ENCODE measurements at places on chromosomes 11 and 22.

DNA sequence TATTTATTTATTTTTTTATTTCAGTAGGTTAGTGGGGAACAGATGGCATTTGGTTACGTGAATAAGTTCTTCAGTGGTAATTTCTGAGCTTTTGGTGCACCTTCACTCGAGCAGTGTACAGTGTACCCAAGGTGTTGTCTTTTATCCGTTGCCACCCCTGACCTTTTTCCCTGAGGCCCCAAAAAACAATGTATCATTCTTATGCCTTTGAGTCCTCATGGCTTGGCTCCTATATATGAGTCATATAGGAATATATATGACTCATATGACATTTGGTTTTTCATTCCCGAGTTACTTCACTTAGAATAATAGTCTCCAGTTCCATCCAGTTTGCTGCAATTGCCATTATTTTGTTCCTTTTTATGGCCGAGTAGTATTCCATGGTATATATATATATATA, 763.9 kb downstream of the NTM start:
- no peak for DNase-seq

- no peak for DNase-seq
These were observed 907 bp downstream of the MCHR1 start for GRCh38 chr22:40679964-40680818.

- DNase-seq: no peak
These were observed 27.9 kb upstream of the RBMXL2 start for GRCh38 chr11:7060868-7061267.

- no peak for DNase-seq
These were observed 496.1 kb downstream of the JRKL start for GRCh38 chr11:96885912-96886311.

- DNase-seq: no peak
These were observed 984.0 kb downstream of the BRD1 start for GRCh38 chr22:48843640-48844039.

GRCh38 chr22:41913842-41914534, 886 bp downstream of the SHISA8 start:
- no peak for DNase-seq

GRCh38 chr22:43740587-43741270, 71.4 kb downstream of the EFCAB6 start:
- DNase-seq: no peak

DNA sequence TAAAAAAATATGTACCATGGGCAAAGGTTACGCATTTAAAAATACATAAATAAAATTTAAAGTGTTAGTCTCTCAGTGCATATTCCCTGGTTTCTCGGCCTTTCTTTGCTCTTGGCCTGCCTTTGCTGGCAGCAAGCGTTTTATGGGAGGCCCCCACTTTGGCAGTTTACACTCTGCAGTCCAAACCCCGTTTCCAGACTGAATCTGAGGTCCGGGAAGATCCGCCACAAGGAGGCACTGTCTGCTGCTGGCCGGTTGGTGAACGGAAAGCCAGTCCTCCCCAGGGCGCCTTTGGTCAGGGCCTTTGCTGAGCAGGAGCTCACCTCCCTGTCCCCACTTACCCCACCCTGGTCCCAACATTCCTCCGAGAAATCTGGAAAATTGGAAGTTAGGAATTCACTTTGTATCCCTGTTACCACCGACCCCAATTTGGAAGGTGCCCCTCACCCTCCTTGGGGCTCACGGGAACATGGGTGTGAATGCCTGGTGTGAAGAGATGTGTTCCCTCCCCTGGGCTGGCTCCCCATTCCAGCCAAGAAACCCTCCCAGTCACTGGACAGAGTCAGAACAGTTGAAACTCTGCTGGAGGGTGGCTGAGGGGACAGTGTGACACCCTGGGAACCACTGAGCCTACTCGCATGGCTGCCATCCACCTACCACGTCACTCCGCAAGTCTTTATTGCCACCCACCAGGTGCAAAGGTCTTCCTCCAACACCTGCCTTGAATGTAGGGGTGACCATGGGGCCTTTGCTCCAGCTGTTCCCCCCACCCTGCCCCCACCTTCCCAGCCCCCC, 9.4 kb upstream of the SF1 start:
- DNase-seq: no peak

- DNase-seq: no peak
These were observed 5.4 kb upstream of the MIF start for GRCh38 chr22:23888615-23889401.

- DNase-seq: no peak
These were observed 44.2 kb downstream of the LMO1 start for GRCh38 chr11:8219257-8220021.

DNA sequence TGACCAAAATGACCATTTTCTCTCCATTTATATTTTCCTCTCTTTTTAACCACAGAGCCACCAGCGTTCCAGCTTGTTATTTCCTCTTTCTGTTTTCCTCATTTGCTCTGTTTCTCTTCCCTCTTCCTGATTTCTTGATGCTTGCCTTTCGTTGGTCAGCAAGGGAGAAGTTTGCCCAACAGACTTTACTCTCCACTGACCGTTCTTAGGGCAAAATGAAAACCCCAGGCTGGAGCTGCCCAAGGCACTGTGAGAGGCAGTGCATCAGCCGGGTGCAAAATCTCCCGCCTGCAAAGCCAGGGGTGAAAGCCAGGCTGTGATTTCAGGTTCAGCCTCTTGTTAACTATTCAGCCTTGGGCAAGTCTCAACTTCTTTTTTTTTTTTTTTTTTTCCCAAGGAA, 26.1 kb upstream of the APLP2 start:
- no peak for DNase-seq

DNA sequence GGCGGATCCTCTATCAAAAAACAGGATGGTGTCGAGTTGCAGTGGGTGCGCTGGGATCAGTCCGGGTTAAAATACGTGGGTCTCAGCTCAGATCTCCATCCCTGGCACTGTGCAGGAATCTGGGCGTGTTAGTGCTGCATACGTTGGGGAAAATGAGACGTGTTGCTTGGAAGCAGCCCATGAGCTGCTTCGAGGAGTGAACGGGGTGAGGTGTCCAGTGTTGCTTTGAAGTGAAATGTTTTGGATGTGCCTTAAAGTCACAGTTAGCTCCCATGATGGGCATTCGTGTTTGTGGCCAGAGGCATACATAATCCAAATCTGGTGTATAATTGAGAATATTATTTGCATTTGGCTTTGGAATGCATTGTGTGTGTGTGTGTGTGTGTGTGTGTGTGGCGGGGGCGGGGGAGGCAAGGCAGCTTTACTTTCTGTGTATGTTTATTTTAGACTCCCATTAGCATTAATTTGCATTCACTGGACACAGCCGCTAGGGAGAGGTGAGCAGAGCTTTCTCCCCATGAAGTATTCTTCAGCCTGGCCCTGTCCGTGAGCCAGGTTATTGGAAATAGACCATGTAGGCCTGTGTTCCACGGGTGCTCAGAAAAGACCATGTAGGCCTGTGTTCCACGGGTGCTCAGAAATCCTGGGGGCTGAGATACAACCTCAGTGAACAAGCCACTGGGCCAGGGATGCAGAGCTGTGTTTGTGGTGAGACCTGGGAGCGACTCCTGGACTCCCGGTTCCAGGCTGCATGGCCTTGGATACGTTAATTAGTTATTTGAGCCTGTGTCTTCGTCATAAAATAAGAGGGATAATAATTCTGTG, 134.6 kb downstream of the ST3GAL4 start:
- no peak for DNase-seq

DNA sequence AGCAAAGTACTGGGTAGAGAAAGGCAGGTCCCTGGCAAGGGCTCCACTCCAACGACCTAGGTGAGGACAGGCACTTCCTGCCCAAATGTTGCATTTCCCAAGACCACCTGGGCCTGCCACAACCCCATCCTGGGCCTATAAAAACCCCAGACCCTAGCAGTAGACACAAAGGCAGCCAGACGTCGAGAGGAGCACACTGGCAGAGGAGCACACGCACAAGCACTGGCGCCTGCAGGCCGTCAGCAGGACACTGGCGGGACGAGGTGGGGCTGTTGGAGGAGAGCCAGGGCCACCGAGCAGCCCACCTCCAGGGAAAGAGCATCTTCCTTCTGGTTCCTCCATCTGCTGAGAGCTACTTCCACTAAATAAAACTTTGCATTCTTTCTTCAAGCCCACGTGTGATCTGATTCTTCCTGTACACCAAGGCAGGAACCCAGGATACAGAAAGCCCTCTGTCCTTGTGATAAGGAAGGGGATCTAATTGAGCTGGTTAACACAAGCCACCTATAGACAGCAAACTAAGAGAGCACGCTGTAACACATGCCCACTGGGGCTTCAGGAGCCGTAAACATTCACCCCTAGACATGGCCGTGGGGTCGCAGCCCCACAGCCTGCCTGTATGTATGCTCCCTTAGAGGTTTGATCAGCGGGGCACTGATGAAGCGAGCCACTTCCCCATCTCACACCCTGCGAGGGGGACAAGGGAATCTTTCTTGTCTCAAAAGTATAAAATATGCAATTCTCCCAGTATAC, 89.7 kb upstream of the MTMR2 start:
- no peak for DNase-seq

DNA sequence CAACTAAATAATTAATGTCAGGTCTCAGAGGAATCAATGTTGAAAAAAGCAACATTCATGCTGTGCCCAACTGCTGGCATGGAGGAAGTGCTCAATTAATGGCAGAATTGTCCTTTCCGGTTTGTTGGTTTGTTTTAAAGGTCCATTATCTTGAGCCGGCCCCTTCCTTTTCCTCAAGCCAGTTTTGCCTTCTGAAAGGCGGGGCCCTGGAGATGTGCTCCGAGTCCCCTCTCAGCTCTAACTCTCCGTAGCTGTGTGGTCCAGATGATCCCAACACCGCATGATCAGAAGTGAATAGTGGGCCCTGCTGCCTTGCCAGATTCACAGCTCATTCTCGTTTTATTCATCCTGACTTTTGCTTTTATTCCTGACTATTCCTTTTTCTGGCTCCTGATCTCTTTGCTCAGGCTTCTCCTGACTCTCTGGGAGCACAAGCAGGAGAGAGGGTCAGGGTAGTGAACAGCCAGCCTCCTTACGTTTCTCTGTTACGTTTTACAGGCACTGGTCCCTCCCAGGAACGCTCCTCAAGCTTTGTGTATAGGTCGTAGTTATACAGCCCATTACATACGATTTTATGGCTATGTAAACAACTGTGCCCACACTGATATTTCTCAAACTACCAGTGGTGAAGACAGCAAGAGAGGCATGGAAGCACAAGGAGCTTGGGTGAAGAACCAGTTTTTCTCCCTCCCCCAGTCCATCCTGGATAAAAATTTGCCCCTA, 265.9 kb downstream of the LARGE1 start:
- no peak for DNase-seq

GRCh38 chr11:61533401-61533800, 24.9 kb downstream of the LRRC10B start:
- DNase-seq: no peak

DNA sequence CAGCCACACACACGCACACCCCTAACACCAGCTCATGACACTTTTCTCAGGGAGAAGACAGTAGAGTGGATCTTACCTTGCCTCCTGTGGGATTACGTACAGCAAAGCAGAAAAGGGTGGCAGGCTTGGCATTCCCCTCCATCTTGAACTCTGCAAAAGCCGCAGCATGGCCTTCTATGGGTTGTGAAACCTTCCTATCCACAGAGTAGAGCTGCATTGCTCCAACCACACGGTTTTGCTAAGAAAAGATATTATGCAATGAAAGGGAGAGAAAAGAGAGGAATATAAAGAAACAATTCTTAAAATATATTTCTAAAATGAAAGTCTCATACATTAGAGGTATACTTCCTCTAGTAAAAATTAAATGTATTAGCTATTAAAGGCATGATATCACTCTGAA, 48.8 kb downstream of the CLTCL1 start:
- no peak for DNase-seq

DNA sequence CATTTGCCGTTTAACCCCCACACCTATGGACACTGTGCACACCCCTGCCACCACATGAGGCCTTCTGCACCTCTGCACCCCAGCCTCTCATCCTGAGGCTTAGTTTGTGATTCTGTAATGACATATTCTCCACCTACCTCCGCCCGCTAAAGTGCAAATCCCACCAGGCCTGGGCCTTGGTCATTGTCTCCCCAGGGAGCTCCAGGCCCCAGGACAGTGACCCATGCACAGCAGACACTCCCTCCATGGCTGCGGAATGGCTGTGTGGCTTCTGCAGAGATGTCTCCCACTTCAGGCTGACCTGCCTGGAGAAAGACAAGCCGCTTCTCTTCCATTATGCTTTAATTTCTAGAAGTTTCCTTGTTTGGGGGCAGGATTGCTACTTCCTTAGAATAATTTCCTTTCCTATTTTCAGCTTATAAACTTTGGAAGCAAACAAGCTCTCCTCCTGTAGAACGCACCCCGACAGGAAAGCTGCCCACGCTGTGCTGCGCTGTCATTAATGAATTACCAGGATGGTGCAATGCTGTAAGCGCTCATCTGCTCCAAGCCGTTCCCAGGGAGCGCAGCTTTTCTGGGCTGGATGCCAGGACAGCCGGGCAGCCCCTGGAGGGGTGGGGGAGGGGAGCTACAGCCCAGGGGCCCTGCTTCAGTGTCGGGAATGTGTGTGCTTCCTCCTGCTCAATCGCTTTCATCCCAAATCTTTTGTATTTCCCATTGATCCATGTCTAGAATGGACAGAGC, 618.0 kb downstream of the BRD1 start:
- no peak for DNase-seq

- DNase-seq: no peak
These were observed 4.7 kb downstream of the NXPE2 start for GRCh38 chr11:114683007-114683406.

DNA sequence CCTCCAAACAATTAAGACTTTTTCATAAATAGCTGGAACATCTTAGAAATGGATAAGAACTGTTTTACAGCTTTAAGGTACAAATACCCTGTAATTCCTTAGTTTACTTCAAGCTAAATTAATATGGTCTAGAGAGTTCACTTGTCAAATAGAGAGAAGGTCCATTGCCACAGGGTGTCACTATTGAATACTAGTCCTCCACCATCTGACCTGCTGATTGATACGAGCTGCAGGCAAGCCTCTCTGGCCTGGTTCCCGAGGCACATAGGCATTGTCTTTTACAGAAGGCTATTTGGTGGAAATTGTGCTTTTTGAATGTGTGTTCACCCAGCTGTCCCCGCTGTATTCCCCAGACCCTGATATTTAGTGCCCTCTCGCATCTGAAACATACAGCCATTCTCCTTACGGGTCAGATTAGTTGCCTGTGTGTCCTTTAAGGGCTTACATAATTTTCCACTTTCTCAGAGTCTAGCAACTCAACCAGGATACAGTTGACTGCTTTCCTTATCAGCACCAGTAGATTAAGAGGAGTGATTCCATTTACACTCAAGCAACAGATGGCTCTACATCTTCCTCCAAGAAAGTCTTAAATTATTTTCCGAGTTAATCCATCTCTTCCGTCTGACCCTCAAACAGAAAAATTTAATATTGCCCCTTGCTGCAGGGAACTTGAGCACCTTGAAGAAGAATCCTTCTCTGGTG, 788.8 kb upstream of the FAT3 start:
- no peak for DNase-seq

Data from GM12878 (cell line).